ENCODE measurements at places on chromosomes 1 and 21. TPM values are rescaled to one million over a fixed set of nuclear protein-coding genes. Genes with fewer than 3 reads are reported as not detected.
A peak's percentile ranks its signal among the peaks of the same experiment; 100 is the strongest.

The GUCA2A gene
- total RNA-seq: not detected

DNA sequence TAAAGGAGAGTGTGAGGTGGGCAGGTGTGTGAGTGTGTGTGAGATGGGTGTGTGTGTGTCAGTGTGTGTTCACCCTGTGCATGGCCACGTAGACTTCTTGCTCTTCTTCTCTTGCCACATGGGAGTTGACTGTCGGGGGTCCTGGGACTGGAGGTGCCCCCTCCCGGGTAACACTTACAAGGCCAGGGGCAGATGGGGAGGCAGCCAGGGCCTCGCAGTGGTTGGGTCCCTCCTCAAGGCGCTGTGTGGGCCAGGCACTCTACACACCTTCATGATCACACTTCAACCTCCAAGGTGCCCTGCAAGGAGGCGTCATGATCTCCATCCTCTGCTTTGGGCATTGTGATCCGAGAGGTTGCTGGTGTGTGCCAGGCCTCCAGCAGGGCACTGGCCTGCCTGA, 2.3 kb downstream of the PLA2G2F start:
- DNase-seq: no peak

The SLC5A9 gene
- total RNA-seq: not detected

DNA sequence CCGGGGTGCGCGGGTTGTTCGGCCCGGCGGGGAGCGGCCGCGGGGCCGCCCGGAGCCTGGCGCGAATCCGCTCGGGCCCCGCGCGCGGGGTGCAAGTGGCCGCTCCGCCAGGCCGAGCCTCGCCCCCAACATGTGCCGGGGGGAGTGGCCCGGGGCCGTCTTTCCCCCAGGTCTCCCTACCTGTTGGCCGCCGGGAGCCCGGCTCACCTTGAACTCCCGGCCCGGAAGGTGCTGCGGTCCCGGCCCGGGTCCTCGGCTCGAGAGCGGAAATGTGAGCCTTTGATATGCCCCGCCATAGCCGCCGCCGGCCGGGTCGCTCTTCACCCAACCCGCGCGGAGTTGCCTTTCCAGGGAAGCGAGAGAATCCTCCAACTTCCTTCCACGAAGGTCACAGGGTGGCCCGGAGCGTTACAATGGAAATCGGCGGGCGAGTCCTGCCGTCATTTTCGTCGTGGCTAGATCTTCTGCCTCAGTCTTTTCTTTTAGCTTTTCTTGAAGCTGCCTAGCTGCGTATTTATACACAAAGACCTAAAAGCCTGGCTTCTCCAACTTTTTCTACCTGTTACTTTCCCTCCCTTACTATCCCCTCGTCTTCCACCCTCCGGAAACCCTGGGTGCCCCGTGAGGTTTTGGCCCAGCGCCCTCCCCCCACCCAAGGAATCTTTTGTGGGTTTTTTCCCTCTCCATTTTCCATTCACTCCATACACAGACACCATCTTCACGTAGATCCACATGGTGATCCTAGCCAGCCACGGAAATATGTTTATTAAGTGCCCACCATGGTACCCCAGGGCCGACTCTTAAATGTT, 867 bp downstream of the PTGFRN start:
- DNase-seq: peak; percentile 38

GRCh38 chr1:153292185-153292584, 20.6 kb downstream of the PGLYRP3 start:
- no peak for DNase-seq

- peak; percentile 77 for DNase-seq
Observed at GRCh38 chr21:46661211-46661625, 25.7 kb downstream of the PRMT2 start.

DNA sequence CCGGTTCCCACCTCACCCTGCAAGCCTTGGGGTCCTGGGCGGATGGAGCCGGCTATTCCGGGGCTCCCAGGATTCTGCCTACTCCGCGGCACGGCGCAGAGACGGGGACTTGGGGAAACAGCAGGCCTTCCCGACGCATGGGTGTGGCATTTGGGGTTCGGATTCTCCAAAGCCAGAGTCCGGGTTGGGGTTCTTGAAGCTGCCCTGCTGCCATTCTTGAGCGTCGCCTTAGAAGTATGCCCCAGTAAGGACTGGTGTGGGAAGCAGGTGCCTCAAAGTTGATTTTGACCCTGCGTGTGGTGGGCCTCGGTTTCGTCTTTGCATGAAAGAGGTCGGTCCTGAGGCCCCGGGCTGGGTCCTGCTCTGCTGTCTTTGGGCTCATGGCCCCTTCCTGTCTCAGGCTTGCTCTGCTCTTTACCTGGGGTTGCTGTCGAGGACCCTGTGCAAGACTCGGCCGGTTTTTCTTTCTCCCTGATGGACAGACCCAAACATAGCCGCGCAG, 696 bp downstream of the GUK1 start:
- DNase-seq: no peak

- DNase-seq: no peak
Observed at GRCh38 chr1:101379950-101380349, 143.1 kb downstream of the S1PR1 start.

- no peak for DNase-seq
Observed at GRCh38 chr1:202047977-202048376, 37.6 kb downstream of the ELF3 start.

- no peak for DNase-seq
Observed at GRCh38 chr1:53294567-53294966, 33.3 kb downstream of the LRP8 start.

All from SJSA1 (cell line).